Stimulated activated CD8-positive, alpha-beta memory T cell treated with anti-CD3 and anti-CD28 coated beads, Interleukin-12 subunit alpha, Interleukin-12 subunit beta, amount 100 ng/mL, for 4 hours (primary cell): ENCODE measurements at places on chromosomes 2 and 18.

GRCh38 chr18:63963615-63964256 lies 6.1 kb upstream of the SERPINB8 start:
- DNase-seq = no peak

- DNase-seq = no peak
These were observed 169.1 kb upstream of the KLF7 start for GRCh38 chr2:207334624-207335371.

GRCh38 chr2:189056200-189057106 lies 82.3 kb downstream of the COL3A1 start:
- no peak for DNase-seq

- no peak for DNase-seq
These were observed 29.3 kb downstream of the HS1BP3 start for GRCh38 chr2:20621366-20622295.

DNA sequence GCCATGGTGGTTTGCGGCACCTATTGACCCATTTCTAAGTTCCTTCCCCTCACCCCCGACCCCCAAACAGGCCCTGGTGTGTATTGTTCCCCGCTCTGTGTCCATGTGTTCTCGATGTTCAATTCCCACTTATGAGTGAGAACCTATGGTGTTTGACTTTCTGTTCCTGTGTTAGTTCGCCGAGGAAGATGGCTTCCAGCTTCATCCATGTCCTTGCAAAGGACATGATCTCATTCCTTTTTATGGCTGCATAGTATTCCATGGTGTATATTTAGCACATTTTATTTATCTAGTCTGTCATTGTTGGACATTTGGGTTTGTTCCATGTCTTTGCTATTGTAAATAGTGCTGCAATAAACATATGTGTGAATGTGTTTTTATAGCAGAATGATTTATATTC lies 183.6 kb downstream of the GBX2 start:
- DNase-seq = no peak

GRCh38 chr2:240179186-240179815 lies 38.8 kb upstream of the OTOS start:
- DNase-seq = no peak

DNA sequence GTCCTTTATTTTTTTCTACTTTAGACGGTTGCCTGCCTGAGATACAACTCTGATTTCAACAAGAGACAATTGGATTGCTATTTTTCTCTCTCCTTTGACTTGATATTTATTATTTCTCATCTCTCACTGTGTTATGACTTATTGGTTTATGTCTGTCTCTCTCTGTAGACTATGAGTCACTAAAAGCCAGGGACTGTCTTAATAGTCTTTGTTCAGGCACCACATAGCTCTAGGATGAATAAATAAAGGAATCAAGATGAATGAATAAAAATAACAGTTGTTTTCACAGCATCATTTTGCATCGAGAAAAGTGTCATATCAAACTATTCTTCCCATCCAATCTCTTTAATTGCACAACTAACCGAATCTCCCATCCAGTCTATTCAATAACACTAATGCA lies 31.4 kb upstream of the CD28 start:
- no peak for DNase-seq

DNA sequence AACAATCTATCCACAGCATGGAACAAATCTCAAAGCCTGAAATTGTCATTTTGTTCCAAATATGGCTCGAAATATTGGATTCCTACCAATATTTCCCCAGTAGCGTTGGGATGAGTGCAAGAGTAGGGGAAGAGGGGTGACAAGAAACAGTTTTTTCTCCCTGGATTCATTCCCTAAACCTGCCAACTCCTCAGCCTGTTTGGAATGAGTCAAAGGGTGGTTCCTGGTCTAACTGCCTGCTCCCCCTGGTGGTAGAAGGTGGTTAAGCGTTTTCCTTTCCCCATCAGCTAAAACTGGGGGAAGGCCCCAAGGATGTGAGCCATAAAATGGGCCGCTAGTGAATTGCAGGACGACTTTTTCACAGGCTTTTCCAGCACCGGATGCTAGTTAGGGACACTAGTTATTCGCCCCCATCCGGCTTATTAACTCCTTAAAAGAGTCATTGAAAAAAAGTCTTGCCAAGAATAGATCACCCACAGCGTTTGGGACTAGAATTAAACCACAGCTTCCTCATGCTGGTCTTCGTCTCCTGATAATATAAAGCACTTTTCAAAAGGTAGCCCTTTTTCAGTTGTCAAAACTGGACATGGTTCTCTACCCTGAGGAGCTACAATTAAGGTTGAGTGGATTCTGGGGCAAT lies 72.5 kb downstream of the DHRS9 start:
- DNase-seq = peak; percentile 10

- no peak for DNase-seq
These were observed 10.7 kb downstream of the MFF start for GRCh38 chr2:227335713-227336112.

GRCh38 chr2:169768262-169768995 lies 30.2 kb upstream of the SSB start:
- no peak for DNase-seq

DNA sequence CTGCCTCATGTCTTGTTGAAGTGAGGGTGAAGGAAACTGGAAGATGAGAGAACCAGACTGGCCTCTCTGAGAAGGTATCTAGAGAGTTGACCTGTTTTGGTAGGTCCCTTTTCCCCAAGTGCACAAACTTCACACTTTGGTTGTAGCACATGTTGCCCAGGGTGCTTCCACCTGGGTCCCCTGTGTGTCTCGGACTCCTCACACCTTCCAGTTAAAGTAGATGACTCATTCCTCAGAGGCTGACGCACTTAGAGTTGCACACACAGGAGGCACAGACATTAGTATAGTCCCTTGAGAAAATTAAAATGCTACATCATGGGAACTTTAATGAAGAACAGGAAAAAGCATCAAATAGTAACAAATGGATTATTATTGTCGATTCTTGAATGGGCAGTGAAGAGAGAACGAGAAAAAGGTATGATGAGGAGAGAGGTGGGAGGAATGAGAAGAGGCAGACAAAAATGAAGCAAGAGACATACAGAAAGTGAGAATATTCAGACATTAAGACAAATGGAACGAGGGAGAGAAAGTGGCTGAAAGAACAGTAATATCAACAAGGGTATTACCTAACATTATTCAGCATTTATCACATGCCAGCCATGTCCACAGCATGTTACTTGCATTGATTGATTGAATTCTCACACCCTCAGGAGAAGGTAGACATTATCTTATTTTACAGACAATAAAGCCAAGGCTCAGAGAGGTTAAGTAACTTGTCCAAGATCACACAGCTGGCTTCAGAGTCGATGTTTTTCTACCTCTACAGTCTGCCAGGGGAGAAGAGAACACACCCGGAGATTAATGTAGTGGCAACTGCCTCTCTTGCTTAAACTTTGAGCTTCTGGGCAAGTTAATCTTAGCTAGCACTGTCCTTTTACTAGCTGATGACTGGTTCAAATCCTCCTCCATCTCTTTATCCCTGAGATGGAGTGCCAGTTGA lies 68.6 kb downstream of the FHOD3 start:
- DNase-seq = no peak

DNA sequence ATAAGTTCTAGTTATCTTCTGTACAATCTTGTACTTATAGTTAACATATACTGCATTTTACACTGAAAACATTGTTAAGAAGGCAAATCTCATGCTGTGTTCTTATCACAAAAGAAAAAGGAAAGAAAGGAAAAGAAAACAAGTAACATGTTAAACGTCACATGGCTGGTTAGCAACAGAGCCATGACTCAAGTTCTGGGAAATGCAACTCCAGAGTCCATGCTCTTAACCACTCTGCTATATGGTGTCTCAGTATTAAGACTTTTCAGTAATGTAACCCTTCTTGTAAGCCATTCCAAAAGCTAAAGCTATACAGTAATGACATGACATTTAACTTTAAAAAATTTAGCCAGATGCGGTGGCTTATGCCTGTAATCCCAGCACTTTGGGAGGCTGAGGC lies 181.4 kb downstream of the BARD1 start:
- DNase-seq = no peak

DNA sequence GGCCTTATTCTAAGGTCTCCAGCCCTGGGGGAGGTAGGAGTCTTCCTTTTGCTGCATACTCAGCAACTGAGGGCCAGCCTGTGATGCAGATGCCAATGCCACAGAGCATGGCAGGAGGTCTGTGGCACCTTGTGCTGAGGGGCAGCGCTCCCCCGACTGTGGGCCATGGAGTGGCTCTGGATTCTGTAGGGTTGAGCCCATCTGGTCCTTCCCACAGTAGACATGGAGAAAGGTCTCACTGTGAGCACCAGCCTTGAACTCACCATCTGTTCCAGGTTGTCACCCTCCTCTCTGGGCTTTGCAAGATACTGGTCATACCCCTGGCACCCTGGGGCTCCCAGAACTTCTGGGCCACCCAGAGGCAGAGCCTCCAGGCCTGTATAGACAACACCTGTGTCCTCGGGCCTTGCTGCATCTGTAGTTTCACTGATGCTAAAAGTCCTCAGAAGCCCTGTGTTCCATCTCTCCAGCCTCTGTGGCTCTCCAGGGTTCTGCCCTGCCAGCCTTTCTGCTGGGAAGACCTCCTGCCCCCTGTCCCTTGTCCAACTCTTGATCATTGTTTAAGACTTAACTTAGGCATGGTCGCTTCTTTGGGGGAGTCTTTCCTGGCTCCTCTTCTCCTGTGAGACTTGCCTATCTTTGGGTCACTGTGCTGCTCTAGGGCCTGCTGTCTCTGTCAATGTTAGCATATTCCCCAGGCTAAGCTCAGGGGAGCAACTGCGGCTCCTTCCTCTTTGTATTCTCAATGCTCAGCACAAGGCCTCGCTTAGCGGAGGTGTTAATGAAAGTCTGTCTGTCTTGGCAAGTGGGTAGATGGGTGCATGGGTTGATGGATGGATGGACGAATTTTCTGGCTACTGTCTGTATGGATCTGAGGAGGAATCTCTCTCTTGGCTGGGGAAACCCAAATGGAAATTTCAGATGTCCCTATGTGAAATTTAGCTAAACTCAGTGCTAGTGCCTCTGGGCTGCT lies 160.9 kb downstream of the DYSF start:
- DNase-seq = no peak

- DNase-seq = no peak
These were observed 85.2 kb upstream of the SESTD1 start for GRCh38 chr2:179349670-179350303.

- DNase-seq = no peak
These were observed 45.4 kb downstream of the SLC66A3 start for GRCh38 chr2:11200651-11201050.

GRCh38 chr18:32974421-32975162 lies 201.8 kb upstream of the KLHL14 start:
- DNase-seq = no peak

- DNase-seq = no peak
These were observed 62.8 kb downstream of the DCC start for GRCh38 chr18:52402814-52403213.

DNA sequence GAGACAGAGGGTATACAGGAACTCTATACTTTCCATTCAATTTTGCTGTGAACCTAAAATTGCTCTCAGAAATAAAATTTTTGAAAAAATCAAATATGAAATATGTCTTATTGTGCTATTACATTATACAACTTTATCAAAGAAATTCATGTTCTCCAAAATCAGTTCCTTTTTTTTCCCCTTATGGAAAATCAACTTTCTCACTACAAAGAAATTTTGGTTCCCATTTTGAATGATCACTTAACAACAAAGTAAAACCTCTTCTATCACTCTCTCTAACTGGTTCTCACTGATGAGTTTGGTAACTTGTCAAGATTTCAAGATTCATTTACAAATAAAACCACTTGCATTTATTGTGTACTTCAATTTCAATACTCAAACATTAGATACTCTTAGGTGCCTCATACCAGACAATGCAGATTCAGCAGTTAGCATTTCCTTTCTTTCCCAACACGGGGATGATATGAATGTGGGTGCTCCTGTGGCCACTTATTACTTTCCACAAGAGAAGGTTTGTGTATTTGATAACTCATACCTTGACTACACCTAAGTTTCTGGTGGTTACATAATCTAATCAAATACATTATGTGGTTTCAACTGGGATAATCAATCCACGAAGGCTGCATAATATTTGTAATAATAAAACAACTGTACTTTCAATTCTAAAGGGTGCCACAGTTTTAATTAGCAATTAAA lies 6.4 kb downstream of the PSME4 start:
- no peak for DNase-seq

GRCh38 chr2:25347205-25347815 lies 5.6 kb upstream of the DNMT3A start:
- no peak for DNase-seq

DNA sequence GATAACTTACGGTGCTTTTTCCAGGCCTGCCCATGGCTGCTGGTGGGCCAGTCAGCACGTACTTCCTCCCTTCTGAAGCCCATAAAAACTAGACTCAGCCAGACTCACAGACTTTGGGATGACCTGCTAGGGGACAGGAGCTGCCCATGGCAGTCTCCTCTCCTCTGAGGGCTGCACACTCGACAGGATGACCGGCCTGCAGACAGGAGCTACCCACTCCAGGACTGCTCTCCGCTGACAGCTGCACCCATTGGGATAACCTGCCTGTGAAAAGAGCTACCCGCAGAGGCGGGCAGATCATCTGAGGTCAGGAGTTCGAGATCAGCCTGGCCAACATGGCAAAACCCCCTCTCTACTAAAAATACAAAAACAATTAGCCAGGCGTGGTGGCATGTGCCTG lies 75.4 kb downstream of the EPB41L3 start:
- DNase-seq = no peak

DNA sequence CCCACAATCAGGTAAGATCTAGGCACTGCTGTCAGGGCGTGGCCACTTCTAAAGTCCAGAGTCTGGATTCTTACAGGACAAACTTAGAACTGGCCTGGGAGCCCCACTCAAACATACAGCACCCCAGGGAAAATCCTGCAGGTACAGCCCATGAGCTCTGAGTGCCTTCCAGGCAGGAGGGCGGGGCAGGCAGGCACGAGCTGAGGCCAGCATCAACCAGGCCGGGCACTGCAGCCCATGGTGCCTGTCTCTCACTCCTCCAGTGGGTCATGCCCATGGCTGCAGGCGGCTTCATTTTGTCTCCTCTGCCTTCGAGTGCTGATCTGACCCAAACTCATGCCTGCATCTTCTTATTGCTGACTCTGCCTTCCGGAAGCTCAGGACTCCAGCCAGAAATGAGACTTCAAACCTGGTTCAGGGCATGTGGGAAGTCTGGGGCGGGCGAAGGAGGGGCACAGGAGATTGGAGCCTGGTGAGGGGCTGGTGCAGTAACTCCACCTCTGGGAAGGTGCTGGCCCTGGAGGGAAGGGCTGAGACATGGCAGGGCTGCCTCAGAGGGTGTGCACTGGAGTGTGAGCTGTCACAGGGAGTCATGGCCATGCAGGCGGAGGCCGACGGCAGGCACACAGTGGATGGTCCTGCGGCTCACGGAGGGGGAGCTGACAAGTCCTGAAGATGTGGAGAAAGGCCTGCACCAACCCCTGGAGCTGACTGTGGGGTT lies 40.5 kb downstream of the HS6ST1 start:
- DNase-seq = no peak

GRCh38 chr2:156083763-156084493 lies 248.6 kb downstream of the NR4A2 start:
- no peak for DNase-seq

- no peak for DNase-seq
These were observed 200.5 kb downstream of the TNS1 start for GRCh38 chr2:217802266-217802665.

GRCh38 chr2:238077292-238077691 lies 16.5 kb downstream of the SCLY start:
- DNase-seq = no peak

- DNase-seq = no peak
These were observed 550.6 kb downstream of the DSC3 start for GRCh38 chr18:30491815-30492551.

GRCh38 chr2:65386989-65387388 lies 45.4 kb downstream of the SPRED2 start:
- no peak for DNase-seq

GRCh38 chr18:34972765-34973414 lies 68.3 kb upstream of the MAPRE2 start:
- no peak for DNase-seq
